ENCODE measurements at places on chromosomes 4 and X.

DNA sequence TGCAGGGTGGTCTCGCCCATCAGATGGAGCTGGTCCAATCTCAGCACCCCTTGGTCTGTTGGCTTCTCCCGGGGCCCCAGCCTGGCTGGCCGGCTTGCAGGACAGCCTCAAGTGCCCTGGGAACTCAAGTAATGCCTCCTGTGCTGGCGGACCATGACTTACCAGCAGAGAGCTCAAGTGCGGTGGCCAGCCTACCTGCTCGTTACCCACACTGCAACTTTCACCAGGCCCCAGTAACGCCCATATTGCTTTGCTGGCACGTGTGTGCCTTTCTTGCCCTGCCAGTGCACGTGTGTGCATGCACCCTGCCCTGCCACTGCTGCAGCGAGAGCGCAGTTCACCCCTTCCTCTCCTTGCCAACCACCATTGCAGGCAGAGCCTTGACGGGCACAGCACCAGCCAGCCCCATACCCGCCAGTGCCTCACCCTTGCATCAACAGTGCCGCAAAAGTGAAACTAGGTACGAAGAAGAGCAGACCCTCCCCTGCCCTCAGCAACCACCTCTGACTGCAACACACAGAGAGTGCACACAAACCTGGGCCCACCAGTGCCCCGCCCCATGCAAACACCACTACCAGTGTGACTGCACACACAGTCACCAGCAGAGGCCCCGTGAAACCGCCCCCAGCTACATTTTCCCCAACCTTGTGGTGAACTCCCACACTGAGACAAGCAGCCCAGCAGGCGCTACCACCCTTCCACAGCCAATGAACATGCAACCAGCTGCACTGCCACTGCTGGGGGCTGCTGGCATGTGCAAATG, 88.9 kb upstream of the POU3F4 start:
- DNase-seq = no peak

GRCh38 chr4:73943555-73943954, 38.3 kb downstream of the PF4 start:
- no peak for DNase-seq

DNA sequence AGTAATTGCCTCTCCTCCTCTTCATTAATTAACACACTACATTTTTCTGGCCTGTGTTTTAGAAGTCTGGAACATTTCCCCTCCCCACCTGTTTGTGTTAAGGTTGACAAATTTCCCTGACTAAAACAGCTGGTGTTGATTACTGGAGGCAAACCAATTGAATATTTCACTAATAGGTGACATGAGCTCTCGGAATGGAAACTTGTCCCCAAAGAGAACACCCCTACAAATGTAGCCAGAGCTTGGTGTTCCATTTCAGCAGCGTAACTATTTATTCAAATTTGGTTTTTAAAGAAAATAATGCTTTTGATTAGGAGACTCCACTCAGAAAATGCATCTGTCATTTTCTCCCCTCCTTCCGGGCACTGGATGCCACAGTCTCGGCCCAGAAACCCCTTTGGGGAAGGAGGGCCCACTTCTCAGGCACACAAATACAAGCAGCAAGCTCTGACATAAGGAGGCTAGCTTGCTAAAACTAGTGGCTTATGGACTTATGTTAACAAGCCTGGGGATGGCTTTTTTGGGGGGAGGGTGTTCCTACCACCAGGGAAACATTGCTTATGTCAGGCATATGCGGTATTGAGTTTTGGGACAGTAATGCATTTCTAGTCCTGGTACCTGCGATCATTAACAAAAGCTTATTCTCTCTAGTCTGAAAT, 2.2 kb downstream of the RNF150 start:
- DNase-seq = peak; percentile 31

DNA sequence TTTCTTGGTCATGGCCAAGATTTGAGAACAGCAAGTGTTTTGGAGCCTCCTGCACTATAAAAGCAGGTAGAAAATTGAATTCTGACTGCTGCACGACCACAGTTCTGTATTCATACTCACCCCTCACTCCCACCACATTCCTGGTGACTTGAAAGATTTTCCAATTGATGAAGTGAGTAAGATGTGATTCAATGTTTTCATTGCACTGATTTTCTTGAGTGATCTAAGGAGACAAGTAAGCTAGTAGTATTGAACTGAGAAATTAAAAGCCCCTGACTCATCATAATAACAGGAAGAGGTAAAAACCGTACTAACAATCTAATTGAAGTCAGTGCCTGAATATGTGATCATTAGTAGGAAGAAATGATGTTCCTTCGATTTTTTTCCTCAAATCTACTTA, 6.1 kb upstream of the SEC24D start:
- no peak for DNase-seq

GRCh38 chrX:82775426-82775825, 732.7 kb upstream of the POU3F4 start:
- no peak for DNase-seq

DNA sequence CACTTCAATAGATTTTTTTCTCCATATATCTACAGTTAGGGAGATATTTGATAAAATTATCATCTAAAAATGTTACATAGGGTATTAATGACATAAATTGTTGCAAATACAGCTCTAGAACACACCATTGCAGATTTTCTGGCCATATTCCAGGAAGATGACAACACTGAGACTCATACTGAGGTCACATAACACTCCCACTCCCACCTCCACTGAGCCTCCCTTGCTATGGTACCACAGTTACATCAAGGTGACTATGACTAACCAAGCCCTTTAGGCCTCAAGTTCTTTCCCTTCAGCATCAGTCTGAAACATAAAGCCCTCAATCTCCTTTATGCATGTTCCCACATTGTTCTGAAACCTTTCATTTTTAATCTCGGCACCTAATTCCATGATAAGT, 932.0 kb upstream of the IGFBP7 start:
- no peak for DNase-seq

GRCh38 chr4:173436149-173436579, 37.2 kb upstream of the SCRG1 start:
- no peak for DNase-seq

DNA sequence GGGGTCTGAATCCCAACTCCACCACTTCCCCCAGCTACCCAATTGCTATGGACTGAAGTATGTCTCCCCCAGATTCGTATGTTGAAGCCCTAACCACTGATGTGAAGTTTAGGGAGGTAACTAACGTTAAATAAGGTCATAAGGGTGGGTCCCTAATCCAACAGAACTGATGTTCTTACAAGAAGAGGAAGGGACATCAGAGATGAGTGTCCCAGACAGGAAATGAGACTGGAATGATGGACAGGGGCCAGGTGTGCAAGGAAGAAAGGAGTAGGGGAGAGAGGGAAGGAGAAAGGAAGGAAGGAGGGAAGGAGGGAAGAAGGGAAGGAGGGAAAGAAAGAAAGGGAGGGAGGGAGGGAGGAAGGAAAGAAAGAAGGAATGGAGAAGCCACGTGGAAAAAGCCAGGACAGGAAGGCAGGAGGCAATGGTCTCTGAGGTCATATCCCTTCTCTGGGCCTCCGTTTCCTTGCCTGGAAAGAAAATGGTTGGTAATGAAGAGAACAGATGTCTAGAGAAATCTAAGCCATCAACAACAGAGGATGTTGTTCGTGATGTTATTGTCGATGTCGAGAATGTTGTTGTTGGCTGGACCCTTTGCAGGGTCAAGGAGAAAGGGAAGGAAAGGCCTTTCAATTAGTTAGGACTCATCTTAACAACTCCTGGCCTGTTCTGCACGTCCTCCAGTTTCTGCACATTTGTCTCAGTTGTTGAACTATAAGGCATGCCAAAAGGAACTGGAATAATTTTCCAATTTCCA, 59.0 kb upstream of the FGFBP2 start:
- DNase-seq = no peak

DNA sequence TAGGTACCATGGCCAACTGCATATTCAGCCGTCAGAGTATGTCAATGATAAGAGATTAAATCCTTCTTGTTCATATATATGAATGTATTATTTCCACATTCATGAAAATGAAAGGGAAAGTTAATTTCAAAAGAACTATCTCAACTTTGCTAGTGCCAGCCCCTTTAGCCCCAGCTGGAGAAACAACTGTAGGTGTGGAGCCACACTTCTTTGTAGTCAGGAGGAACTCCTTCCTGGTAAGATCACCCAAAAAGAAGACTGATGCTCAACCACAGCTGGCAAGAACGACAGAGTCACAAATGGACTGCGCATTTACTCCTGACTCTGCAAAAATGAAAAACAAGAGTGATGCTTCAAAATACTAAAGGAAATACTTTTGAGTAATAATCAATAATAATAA, 136.3 kb downstream of the RASL11B start:
- DNase-seq = no peak

- DNase-seq = no peak
These were observed 17.4 kb downstream of the ENPP6 start for GRCh38 chr4:184200296-184200695.

DNA sequence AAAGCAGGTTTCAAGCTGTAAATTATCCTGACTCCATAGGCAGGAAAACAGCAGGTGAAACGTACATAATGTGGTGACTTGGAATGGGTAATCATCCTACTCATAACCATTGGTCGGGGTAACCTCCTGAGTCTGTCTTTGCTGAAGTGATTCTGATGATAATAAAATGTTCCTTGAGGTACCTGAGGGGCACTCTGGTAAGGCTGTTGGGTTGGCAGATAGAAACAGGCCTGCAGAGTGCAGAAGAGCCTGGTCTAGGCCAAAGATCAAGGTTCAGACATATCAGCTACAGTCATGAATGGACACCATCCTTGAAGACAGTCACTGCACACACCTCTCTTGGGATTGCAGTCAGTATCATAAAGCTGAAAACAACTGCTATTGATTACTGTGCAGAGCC, 174.7 kb upstream of the RPL34 start:
- no peak for DNase-seq

GRCh38 chr4:69057620-69058409, 38.5 kb upstream of the UGT2B7 start:
- DNase-seq = peak; percentile 37

DNA sequence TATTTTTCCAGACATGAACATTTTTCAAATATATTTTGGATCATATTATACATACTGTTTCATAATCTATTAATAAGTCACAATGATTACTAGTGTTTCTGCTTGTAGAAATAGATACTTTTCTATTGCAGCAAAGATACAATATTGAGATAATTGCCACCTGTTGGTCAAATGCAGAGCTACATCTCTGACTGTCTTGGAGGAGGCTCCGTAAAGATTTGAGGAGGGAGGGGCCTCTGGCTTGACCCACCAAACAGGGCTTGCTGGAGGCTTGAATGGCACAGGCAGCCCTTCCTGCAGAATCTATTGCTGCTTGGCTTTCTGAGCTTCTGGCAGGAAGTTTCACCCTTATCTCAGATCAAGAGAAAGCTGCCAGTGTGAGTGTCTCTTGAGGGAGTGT, 99.3 kb upstream of the ARMCX2 start:
- peak; percentile 4 for DNase-seq

GRCh38 chrX:49876750-49877149, 2.5 kb upstream of the USP27X start:
- DNase-seq = no peak

GRCh38 chr4:189440716-189441115, 500.0 kb upstream of the FRG1 start:
- no peak for DNase-seq

DNA sequence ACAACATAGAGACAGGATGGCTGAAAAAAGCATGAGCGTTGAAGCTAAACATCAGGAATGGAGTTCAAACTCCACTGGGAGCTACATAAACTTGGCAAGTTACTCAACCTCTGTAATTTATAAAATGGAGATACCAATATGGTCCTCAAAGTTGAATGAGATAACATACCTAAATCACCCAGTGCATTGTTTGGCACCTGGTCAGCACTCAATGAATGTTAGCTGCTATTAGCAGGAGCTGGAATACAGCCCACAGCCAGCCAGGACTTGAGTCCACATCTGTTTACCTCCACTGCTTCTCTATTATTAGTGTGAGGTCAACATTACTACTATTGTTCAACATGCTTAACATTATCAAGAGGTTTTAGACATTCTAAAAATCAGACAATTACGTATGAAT, 97.9 kb downstream of the NR3C2 start:
- DNase-seq = no peak

- no peak for DNase-seq
These were observed 109.9 kb upstream of the BCOR start for GRCh38 chrX:40207626-40208025.

- no peak for DNase-seq
These were observed 317.2 kb downstream of the DHX15 start for GRCh38 chr4:24266951-24267722.

- no peak for DNase-seq
These were observed 58.1 kb downstream of the NBDY start for GRCh38 chrX:56786889-56787733.

GRCh38 chrX:65035446-65035770, 59.2 kb upstream of the ZC4H2 start:
- DNase-seq = no peak

- no peak for DNase-seq
These were observed 919.2 kb downstream of the STIM2 start for GRCh38 chr4:27779827-27780226.

DNA sequence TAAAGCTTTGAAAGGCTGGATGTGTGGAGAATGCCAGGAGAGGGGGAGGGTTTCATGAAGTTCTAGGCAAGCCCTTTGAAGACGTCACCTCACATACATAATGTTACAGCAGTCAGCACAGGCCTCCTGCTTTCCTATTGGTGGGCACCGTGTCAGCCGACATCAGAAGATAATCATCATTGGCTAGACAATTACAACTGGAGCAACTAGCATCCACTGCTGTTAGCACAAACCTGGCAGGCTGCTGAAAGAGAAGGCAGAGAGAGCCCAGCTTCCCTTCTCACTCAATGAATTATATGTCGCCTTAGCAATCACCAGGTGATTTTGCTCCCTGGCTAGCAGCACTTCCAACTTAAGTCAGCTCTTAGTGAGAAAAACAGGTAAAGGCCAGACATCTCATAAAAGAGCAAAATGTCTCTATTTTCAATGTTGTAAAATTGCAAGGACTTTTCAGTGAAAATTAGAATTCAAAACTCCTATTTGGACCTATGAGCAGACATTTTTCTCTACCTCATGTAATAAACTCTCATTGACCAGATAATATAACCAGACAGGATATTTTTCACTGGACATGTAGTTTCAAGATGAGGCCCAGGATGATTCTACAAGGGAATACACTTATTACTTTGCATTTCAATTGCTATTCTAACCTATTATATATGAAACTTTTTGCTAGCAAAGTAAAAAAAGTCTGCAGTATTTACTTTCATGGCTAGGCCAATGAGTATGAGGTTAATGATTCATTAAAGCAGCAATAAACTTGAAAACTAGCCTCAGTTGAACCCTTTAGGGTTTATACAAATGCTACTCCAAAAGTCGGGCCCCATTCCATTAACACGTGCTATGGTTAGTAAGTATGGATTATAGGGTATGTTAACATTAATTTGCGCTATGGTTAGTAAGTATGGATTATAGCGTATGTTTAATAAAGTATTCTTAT, 4.3 kb downstream of the ELOVL6 start:
- peak; percentile 35 for DNase-seq

DNA sequence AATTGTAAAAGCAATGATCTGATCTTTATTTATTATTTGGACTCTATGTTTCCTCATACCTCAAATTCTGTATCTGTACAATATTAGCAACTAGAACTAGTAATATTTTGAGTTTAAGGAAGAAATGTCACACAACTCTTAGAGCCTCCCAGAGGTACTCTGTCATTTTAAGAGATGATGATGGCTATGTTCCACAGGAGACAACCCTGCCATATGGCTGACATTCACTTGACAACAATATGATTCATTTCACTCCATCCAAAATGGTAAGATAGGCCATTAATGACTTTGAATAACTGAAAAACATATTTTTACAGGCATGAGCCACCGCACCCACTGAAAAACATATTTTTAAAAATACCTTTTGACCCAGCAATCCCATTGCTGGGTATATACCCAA, 190.3 kb downstream of the MAML3 start:
- DNase-seq = no peak

GRCh38 chr4:166655705-166656104, 578.6 kb downstream of the SPOCK3 start:
- no peak for DNase-seq
